Umbilical cord (tissue), 2 donors: ENCODE measurements at places on chromosomes 4 and X. TPM values are rescaled to one million over a fixed set of nuclear protein-coding genes. Genes with fewer than 3 reads are reported as not detected.

Gene PABPC5
- total RNA-seq, result 7.5 TPM

Gene GASK1B
- 150 TPM for total RNA-seq

Gene NPFFR2
- total RNA-seq, result 14.7 TPM

Gene AFP
- 0.72 TPM for total RNA-seq

Gene STS
- total RNA-seq, result 5.3 TPM

Gene GSX2
- total RNA-seq, result 14.0 TPM

Gene RBM46
- total RNA-seq, result 3.9 TPM

Gene SPANXN3
- not detected for total RNA-seq

Gene UGT2B7
- 4.8 TPM for total RNA-seq

Gene STAP1
- total RNA-seq, result 5.5 TPM

Gene DSPP
- 3.4 TPM for total RNA-seq

Gene NDP
- not detected for total RNA-seq

Gene PRSS12
- 203 TPM for total RNA-seq

Gene MAPK10
- total RNA-seq, result 135 TPM

Gene CD38
- 9.6 TPM for total RNA-seq

Gene NAT8L
- 0.48 TPM for total RNA-seq

Gene COX7B2
- not detected for total RNA-seq

Gene HMX1
- not detected for total RNA-seq

Gene TSR2
- 3.9 TPM for total RNA-seq

Gene CXCL11
- 0.96 TPM for total RNA-seq

Gene LUZP4
- total RNA-seq, result 5.1 TPM

Gene GPRASP2
- total RNA-seq, result 14.9 TPM

Gene PNMA6F
- total RNA-seq, result not detected

Gene PAGE2B
- not detected for total RNA-seq
